ENCODE measurements at places on chromosomes 5 and 9.

GRCh38 chr9:112366591-112366990 is 13.3 kb upstream of the HSDL2 start:
- no peak for DNase-seq

DNA sequence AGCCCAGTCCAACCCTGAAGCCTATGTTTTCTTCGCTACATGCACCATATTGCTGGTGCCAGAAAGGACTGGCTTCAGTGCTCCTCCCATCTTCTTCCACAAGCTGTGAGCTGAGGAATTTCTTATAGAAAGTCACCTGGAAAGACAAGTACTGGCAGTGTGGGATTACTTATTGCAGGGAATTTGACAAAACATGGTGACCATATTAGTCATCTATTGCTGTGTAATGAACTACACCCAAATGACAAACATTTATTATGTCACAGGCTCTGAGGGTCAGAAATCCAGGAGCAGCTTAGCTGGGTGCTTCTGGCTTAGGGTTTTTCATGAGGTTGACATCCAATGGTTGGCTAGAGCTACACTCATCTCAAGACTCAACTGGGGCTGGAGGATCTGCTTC is 75.5 kb downstream of the ENTREP1 start:
- no peak for DNase-seq

GRCh38 chr9:25396828-25397227 is 281.4 kb downstream of the TUSC1 start:
- DNase-seq = no peak

GRCh38 chr9:68678430-68678829 is 26.6 kb upstream of the PIP5K1B start:
- peak; percentile 2 for DNase-seq

DNA sequence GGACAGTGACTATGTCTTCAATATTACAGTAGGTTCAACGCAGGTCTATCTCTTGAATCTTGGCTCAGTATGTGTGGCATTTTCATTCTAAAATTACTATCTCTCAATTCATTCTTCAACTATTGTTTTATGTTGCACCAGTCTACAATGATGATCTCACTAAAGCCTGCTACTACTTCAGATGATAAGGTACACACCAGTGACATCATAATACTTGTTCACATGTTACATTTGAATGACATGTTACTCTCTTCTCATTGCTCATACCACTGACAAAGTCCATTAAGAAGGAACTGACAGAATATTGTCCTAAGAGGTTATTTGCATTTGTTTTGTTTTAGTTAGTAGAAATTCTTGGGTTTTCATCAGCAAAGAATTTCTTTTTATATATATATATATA is 165.2 kb upstream of the ST8SIA4 start:
- DNase-seq = no peak

GRCh38 chr5:95667061-95667618 is 15.7 kb downstream of the SPATA9 start:
- DNase-seq = no peak

DNA sequence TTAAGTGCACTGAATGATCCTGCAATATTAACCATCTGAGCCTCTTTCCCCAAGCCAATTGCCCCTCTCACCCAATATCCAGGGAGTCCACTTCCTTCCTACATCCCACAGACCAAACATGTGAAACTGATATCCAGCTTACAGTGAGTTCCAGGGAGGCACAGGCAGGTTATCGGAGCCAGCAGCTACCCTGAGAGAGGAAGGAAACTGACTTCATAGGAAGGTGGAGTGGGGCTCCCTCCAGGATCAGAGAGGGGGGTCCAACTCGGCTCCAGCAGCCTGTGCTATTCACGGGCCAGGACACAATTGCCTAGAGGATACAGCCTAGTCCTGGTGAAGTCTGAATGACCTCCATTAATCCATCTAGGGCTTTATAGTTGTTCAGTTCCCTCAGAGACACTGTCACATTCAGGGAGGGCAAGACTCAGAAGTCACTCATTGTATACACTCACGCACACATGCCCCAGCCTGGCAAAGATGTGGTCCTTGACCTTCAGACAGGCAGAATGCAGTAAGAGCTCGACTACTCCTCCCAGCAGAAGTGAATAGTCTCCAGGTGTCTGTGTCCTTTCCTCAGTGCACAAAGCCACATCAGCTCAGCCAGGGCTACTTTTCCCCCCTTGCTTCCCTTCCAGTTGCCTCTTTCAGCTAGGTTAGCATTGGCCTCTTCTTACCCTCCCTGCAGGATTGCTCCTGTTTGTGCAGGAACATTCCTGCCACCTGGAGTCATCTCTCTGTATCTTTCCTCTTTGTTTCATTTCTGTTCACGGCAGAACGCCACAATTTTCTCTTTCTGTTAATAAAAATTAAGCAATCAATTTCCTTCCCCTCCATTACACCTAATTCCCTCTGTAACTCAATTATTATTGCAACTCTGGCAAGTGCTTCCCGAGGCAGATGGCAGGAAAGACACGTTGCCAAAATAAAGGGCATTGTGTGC is 501.7 kb downstream of the ARHGEF28 start:
- peak; percentile 91 for DNase-seq

DNA sequence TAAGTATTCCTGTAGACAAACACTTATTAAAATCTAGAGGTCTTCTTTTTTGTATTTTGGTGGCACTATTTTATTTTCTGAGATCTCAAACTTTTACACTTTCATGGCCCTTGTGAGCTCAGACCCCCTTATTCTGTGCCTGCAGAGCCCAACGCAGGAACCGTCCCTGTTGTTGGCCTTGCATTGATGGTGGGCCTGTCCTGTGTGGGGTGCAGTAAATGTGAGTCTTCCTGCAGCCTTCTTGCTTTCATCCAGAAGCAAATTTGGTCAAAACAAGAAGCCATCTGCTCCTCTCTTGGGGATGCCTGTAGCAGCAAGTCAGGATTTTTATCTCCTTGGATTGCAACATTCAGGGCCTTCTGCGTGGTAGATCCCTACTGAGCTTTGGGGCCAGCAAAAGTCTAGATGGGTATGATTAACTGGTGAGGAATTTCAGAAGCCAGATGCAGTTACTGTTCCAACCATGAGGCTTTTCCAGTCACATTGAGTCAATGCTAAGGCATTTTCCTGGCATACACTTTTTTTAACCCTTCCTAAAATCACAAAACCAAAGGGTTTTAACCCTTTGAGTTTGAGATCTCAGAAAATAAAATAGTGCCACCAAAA is 31.7 kb downstream of the BASP1 start:
- DNase-seq = no peak

GRCh38 chr9:71929791-71930440 is 18.5 kb downstream of the C9orf85 start:
- no peak for DNase-seq

- no peak for DNase-seq
Measured at GRCh38 chr9:111633389-111633736, 2.2 kb downstream of the DNAJC25 start.

GRCh38 chr5:6333182-6333905 is 45.0 kb downstream of the MED10 start:
- DNase-seq = no peak

- no peak for DNase-seq
Measured at GRCh38 chr9:3385871-3386270, 139.9 kb downstream of the RFX3 start.

DNA sequence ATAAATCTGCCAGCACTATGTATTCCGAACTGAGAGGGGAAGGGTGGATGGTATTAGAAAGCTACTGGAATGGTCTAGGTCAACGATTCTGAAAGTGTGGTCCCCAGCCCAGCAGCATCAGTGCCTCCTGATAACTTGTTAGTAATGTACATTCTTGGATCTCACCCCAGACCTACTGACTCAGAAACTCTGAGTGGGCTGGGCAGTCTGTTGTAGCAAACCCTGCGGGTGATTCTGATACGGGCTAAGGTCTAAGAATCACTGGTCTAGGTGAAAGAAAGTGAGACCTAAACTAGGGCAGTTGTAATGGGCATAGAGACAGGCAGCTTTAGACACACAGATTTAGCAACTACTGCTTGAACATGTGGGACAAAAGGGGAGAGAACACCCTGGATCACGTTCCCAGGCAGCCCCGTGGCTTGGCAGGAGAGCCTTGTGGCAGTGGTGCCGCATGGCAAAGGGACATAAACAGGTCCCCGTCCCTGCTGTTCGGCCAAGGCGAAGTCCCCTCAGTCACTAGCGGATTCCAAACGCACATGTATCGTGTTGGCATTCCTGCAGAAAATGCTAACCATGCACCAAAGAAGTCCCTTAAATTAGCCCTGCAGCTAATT is 216.3 kb downstream of the TTLL11 start:
- DNase-seq = no peak

DNA sequence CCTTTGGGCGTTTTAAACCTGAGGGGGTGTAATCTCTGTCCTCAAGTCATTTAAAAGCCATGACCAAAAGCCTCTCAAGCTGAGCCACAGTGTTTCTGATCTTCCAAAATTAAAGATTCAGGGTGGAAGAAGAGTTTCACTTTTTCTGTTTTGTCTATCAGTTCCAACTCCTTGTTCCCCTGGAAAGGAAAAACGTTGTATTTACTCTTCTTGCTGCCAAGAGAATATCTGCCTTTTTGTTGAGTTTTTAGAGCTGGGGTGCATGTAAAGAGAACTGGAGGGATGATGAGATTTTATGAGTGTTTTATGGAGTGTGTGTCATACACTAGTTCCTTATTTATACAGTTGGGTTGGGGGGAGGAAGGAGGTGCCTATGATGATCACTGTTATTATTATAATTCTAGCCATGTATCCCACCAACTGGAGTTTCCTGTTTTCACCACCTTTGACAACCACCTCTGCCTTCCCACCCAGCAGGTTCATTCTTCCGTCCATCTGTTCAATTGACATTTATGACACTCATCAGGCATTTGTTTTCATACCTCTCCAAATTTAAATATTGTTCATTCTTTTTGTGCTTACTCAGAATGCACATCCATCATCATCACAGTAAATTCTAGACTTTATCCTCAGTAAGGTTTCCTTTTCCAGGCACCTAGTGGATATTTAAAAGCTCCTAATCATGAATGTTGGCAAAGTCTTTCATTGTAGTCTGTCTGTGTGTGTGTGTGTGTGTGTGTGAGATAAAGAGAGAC is 97.9 kb upstream of the MPDZ start:
- DNase-seq = no peak

- DNase-seq = no peak
Measured at GRCh38 chr5:6373081-6373846, 5.1 kb downstream of the MED10 start.

GRCh38 chr9:37587521-37587920 is 4.9 kb downstream of the TOMM5 start:
- no peak for DNase-seq

GRCh38 chr9:33517373-33517772 is 6.7 kb upstream of the ANKRD18B start:
- peak; percentile 49 for DNase-seq

- no peak for DNase-seq
Measured at GRCh38 chr9:35746583-35746982, 2.4 kb downstream of the GBA2 start.

- peak; percentile 4 for DNase-seq
Measured at GRCh38 chr5:105544300-105544699, 1981.7 kb upstream of the NUDT12 start.

- DNase-seq = no peak
Measured at GRCh38 chr5:133825631-133826289, 142.7 kb downstream of the C5orf15 start.

DNA sequence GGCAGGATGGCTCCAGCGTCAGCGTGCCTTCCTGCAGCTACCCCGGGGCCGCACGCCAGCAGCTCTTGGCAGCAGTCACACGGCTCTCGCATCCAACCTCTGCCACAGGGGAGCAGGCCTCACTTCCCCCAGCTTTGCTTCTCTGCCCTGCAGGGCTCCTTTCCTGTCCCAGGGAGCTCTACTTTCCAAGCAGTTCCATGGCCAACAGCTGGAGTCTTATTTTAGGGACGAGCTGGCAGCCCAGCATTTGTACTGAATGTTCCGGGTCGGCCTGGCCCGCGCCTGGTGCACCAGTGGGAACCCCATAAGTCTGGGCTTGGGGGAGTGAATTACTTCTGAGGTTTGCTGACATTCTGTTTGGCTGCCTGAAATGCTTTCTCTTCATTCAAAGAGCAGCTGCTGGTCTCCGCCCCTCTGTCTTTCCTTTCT is 34.6 kb downstream of the GADD45G start:
- no peak for DNase-seq

- no peak for DNase-seq
Measured at GRCh38 chr9:78006734-78007133, 24.9 kb downstream of the GNAQ start.

- no peak for DNase-seq
Measured at GRCh38 chr9:126240835-126241234, 85.8 kb upstream of the MVB12B start.

DNA sequence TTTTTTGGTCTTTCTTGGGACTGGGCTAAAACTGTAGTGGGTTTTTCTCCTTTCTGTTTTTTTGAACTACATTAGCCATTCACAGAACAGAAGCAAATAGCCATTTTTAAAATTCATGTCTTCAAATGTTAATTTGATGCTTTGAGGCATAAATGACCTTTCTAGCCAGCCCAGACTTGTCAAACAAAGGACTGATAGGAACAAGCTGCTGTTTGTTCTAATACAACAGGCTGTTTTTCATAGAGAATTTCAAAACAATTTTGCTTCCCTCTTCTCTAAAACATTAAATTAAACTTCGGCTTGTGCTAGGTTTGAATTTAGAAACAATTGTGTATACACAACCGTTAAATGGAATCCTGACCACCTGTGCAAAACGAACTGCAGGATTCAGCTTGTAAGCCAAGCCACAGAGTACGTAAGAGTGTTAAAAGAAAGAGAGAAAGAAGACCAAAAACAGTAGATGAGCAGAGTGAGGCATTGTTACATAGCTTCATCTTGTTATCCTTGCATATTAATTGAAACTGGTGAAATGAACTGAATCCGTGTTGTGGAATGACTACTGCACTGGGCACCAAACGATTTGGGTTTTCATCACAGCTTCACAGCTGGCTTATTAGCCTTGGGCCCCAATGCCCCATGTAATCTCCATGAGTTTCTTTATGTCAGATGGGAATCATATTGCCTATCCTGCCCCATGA is 100.0 kb downstream of the ZSWIM6 start:
- DNase-seq = no peak

DNA sequence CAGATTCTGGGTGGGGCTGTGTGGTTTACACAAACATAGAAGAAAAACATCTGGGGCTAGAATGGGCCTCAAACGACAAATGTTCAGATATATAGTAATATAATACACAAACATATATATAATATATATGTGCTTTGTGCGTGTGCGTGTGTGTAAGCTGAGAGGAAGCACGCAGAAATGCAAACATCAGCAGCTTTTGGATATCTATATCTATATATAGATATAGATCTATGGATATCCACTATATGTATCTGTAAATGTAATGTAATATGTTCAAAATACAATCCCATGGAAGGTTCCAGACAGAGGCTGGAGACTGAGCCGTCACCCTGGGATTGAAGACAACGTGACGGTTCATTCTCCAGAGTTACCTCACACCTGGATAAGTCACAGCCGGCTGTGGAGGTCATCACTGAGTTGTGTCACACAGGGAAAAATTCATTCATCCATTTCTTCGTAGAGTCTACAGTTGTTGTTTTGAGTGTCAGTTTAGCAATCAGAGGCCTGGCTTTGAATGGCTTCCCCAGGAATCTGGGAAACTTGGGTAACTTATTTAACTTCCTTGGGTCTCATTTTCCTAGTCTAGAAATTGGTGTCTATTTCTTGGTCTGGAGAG is 123.0 kb upstream of the CPEB4 start:
- no peak for DNase-seq

GRCh38 chr9:71769175-71770161 is 1.2 kb upstream of the CEMIP2 start:
- DNase-seq = peak; percentile 79
